ENCODE measurements at places on chromosomes 3 and 15. TPM values are rescaled to one million over a fixed set of nuclear protein-coding genes. Genes with fewer than 3 reads are reported as not detected.
A peak's percentile ranks its signal among the peaks of the same experiment; 100 is the strongest.

The P2RY12 gene
- total RNA-seq, result 5.7 TPM

DNA sequence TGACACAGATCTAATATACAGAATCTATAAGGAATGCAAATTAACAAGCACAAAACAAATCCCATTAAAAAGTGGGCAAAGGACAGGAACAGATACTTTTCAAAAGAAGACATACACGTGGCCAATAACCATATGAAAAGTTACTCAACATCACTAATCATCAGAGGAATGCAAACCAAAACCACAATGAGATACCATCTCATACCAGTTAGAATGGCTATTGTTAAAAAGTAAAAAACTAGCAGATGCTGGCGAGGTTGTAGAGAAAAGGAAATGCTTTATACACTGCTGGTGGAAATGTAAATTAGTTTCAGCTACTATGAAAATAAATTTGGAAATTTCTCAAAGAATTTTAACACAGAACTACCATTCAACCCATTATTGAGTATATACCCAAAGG lies 50.7 kb downstream of the ADAMTS17 start:
- DNase-seq, result no peak

- no peak for DNase-seq
Observed at GRCh38 chr15:25676070-25676469, 187.1 kb downstream of the ATP10A start.

- DNase-seq, result no peak
Observed at GRCh38 chr3:122938783-122939425, 88.7 kb downstream of the SEMA5B start.

GRCh38 chr3:76161856-76162255 lies 376.5 kb upstream of the ZNF717 start:
- no peak for DNase-seq

- peak; percentile 2 for DNase-seq
Observed at GRCh38 chr15:78178064-78178463, 28.9 kb downstream of the IDH3A start.

GRCh38 chr15:101500865-101501551 lies 11.5 kb upstream of the PCSK6 start:
- DNase-seq, result no peak

DNA sequence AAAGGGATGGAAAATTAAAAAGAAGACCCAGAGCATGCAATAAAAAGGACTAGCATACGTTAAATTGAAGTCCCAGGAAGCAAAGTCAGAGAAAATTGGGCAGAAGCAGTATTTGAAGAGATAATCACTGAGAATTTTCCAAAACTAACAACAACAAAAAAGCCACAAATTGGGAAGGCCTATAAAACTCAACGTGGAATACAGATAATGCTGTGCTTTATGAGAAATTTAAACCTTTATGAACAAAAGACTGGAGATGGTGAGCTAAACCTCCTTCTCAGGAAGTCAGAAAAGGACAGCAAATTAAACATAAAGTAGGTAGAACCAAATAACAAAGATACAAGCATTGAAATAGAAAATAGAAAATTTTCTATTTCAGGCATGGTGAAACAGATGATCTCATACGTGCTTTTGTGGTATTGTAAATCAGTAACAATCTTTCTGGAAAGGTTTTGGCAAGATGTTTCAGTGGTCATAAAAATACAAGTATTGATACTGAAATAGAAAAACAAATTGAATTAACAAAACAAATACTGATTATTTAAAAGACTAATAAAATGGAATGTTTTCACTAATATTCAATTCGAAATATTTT lies 55.6 kb downstream of the LYSMD4 start:
- no peak for DNase-seq

GRCh38 chr3:55491296-55491816 lies 4.2 kb upstream of the WNT5A start:
- no peak for DNase-seq

- no peak for DNase-seq
Observed at GRCh38 chr3:28867836-28868235, 413.0 kb upstream of the RBMS3 start.

DNA sequence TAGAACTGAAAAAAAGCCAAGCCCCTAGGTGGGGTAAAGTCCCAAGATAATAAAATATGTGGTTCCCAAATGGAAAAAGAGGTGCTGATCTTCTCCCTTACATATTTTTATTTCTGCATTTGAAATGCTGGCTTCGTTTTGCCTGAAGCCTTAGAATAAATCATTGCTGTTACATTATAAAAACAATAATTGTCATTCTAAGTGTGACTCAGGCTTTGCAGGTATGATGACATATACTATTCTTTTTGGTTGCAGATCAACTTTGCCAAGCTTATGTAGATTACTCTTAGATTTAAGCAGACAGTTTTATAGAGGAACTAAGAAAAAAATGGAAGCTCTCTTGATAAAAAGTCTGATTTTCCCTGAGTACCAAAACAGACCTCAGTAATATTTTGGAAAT lies 7.5 kb downstream of the IDH3A start:
- no peak for DNase-seq

GRCh38 chr3:68403741-68404140 lies 528.6 kb downstream of the TAFA4 start:
- DNase-seq, result no peak

- peak; percentile 81 for DNase-seq
Observed at GRCh38 chr15:27846722-27847395, 252.3 kb downstream of the OCA2 start.

Data from mesenteric fat pad (tissue), 1 donor.